Renal pelvis (tissue), 12 donors: ENCODE measurements at places on chromosomes 1 and 21.
A peak's percentile ranks its signal among the peaks of the same experiment; 100 is the strongest.

GRCh38 chr1:174682419-174683008 is 234.8 kb downstream of the GPR52 start:
- DNase-seq = peak; percentile 28

- peak; percentile 77 for DNase-seq
These were observed 9.5 kb upstream of the B3GALNT2 start for GRCh38 chr1:235513495-235514366.

DNA sequence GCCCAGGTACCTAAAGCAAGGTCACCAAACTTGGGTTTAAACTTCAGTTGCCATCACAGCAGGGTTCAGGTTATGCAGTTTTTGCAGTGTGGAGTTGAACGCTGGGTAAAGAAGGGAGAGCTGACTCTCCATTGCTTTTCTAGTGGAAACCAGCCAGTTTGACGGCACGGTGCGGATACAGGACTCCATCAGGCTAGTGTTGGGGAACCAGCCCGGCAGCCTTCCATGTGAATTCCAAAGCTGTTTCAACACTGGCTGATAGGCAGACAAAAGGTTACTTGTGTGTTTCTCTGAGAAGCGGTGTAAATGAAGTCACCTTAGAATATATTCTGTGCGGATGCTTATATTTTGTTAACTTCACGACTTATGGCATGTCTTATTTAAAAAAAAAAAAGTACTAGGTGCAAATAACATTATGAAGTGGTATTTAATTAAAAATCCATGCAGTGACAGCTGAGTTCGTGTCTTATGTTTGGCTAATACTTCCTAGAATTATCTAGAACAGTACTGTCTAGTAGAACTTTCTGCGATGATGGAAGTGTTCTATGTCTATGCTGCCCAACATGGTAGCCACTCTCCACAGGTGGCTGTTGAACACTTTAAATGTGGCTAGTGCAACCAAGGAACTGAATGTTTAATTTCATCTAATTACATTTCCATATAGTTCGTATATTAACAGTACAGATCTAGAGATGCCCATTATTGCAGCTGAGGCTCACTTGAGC is 29.9 kb upstream of the RCAN3 start:
- DNase-seq = no peak

GRCh38 chr1:183926983-183927382 is 110.5 kb downstream of the COLGALT2 start:
- DNase-seq = no peak

- DNase-seq = no peak
These were observed 86.5 kb downstream of the NUF2 start for GRCh38 chr1:163408262-163408661.

DNA sequence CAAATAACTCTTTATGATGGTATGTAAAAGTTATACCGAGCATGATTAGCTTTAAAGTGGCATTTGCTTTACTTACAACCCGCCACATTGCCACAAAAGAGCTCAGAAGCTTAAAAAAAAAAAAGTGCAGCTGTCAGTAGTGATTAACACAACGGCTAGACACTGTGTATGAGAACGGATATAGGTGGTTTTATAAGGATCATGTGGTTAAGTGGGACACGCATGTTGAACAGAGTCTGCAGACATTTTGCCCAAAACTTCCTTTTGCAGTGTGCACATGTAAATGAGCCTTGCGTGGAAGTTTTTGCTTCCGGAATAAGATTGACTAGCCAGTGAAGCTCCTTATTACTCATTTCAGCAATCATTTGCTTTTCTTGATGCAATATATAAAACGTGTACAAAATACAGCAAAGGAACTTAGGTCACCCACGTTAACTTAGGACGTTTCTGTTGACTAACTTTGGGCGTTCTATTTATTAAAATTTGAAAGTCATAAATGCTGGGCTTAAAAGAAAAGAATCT is 58.7 kb upstream of the RGS1 start:
- DNase-seq = no peak

GRCh38 chr1:241985787-241986186 is 13.1 kb downstream of the MAP1LC3C start:
- no peak for DNase-seq

DNA sequence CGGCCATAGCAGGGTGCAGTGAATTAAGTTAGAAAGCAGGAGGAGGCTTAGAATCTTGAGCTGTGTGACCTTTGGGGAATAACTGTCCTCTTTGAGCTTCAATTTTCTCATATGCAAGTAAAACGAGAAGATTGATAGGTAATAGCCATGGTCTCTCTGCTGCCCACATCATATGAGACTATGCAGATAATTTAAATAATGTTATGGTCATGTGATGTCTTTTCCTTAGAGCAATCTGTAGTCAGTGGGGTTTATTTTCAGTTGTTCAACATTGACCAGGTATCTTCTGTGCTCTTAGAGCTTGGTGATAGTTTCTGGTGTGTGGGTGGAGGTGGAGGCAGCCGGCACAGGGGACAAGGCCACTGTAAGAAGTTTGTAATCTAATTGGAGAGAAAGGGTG is 537.1 kb downstream of the KIF26B start:
- no peak for DNase-seq

DNA sequence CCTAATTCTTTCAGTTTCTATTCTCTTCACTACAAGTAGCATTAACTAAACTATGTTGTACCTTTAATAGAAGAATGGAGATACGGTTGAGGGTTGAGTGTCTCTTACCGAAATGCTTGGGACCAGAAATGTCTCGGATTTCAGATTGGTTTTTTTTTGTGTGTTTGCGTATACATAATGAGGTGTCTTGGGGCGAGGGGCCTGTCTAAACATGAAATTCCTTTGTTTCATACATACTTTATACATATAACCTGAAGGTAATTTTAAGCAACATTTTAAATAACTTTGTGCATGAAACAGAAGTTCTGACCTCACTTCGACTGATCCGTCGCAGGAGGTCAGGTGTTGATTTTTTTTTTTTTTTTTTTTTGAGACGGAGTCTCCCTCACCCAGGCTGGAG is 36.3 kb upstream of the MYOCOS start:
- DNase-seq = no peak

GRCh38 chr1:92923664-92924063 is 37.6 kb downstream of the DIPK1A start:
- DNase-seq = no peak

DNA sequence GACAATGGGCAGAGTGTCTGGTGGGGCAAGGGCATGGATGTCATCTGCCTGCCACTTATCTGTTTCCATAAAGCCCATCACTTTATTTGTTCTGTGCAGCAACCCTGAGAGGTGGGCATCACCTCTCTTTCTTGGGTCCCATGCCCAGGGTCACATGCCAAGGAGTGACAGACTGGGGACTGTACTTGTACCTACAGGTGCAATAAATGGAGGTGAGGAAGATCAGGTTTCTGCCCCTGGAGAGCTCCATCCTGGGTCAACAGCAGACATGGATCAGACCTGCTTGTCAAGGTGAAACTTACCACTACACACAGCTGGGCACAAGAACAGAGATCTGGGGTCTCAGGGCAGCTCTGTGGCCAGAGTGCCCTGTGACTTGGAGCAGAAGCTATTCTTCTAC is 18.4 kb upstream of the PRDM16 start:
- DNase-seq = no peak

- no peak for DNase-seq
These were observed 15.8 kb downstream of the SCAF4 start for GRCh38 chr21:31716106-31716505.

- no peak for DNase-seq
These were observed 475.6 kb upstream of the B3GALT2 start for GRCh38 chr1:193662030-193662429.

- no peak for DNase-seq
These were observed 235.4 kb downstream of the HMCN1 start for GRCh38 chr1:185969524-185969991.

DNA sequence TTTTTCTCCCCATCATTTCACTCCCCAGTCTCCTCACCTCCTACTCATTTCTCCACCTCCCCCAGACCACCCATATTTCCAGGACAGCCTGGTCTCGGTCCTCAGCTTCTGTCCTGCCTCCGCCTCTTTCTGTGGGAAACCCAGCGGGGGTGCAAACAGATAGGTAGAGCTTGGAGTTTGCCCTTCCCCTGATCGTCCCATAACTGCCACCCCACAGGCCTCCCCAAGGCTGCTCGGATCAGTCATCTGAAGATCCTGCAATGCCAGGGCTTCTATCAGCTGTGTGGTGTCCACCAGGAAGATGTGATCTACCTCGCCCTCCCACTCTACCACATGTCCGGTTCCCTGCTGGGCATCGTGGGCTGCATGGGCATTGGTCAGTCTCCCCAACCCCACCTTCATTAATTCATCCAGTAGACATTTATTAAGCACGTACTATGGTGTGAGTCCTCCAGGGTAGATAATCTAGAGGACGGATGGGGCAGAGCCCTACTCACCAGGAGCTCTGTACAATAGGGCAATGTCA is 1.7 kb downstream of the SLC27A3 start:
- no peak for DNase-seq

GRCh38 chr1:114040273-114041015 is 61.2 kb downstream of the OLFML3 start:
- DNase-seq = no peak

DNA sequence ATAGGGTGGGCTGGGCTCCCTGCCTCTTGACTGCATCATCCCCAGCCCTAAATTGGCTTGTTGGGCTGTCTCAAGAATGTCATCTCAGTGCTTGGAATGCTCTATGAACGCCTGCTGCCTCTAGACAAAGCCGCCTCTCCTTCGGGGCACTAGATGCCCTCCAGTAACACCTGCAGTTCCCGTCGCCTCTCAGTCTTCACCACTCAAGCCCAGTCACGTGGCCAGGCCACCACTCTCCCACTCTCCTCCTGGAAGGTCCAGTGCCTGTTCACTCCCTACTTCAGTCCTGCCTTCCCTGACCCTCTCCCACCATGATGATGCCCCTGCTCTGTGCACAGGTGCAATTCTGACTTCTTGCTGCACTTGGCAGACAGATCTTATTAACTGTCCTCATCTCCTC is 7.0 kb downstream of the TAS1R2 start:
- DNase-seq = no peak

DNA sequence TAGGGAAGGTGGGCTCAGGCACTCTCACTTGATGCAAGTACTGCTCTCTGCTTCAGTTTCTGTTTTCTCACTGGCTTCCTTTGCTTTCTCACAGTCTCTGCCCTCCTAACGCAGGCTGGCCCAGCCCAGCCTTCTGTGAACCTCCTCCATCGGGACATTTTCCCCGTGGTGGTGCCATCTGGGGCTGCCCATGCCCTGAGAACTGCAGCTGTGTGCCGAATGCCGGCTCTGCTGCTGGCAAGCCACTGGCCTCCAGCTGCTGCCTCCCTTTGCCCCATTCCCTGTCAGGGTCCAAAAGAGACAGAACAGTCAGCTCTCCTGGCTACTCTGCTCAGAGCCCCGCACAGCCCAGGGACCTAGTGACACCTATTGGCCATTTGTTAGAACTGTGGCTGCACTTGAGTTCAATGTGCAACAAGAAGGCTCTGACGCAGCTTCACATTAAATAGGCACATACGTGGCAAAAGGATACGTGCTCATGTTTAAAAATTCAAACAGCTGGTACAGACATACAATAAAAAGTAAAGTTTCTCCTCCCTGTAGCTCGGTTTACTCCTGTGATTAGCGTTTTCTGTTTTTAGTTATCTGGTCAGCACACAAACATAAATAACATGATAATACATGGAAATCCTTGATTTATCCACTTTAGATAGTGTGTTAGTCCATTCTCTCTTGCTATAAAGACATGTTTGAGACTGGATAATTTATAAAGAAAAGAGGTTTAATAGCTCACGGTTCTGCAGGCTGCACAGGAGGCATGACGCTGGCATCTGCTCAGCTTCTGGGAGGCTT is 46.6 kb downstream of the FCRL5 start:
- DNase-seq = no peak

DNA sequence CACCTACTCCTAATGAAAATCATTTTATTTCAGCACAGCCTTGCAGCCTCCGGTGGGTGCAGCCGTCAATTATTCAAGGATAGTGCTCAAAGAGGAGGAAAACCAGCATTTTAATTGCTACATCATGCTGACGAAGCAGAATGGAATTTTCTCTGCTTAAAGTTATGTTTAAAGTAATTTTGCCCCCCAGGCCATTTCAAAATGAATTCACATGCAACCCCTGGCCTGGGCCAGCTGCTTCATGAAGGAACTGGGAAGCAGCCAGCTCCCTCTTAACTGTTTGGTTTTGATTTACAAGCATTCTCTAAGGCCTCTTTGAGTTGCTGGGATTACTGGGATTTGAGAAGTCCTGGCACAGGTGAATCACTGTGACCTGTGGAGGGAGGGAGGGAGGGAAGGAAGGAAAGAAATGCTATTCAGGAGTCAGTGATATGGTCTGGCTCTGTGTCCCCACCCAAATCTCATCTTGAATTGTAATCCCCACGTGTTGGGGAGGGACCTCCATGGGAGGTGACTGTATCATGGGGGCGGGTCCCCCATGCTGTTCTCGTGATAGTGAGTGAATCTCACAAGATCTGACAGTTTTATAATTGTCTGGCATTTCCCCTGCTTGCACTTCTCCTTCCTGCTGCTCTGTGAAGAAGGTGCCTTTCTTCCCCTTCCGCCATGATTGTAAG is 66.0 kb downstream of the PGBD5 start:
- peak; percentile 42 for DNase-seq

DNA sequence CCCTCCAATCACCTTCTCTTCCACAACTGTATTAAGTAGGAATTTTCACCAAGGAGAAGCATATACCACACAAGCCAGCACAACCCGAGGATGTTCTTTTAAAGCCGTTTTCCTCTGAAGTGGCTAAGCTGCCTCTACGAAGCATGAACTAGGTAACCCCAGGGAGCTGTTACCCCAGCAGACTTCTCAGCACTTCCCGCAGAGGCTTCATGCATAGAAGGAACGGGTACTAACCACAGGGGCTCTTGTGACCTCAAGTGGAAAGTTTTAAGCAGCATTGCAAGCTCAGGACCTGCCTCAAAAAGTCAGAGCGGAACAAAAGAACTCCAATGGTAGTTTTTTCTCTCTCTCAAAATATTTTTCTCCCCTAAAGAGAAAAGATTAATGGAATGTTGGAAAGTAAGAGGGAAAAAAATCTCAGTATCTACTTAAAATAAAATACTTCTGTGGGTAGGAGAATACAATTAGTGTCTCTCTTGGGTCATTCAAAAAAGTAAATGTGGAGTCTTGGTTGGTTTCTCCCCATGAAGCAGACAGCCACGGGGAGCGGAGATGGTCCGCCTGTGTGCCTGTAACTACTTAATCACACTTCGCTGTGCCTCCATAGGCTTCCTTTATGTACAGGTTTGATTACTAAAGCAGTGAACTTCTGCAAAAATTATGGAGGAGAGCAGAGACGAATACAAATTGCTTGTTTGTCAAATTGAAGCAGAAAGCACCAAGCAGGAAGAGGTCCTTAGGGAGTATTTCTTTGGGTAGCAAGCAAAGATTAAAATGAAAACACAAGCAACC is 40.9 kb downstream of the STX6 start:
- DNase-seq = no peak

DNA sequence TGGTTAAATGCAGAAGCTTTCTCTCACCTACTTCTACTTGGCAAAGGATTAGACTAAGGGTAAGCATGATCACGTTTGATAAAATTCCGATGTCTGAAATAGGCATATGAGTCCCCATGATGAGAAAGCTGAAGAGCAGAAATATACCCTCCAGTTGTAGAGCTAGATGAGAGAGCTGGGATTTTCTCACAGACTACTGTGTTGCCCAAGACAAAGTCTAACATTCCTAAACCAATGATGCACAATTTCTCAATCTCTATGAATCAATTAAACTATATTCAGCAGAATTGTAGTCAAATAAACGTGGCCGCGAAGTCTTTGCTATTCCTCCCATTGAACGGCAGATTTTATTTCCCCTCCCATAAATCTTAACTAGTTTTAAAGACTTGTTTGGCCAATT is 699.2 kb downstream of the KCNT2 start:
- no peak for DNase-seq
